ENCODE measurements at places on chromosomes 7 and 10.

DNA sequence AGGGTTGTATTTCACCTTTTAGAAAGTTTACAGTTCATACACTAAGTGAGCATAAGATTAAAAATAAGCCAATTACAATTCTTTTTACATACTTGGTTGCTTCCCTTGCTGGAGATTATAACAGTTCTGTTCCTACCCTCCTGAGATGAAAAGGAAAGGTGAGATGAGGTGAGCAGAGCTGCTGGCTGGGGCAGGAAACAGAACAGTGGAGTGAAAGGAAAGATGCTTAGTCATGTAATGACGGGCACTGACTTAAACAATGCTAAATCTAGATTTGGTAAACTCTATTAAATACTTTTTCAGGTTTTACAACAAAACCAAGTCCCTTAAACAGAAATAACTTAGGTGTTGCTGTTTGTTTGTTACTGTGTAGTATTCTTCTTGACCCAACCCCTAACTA, 19.9 kb upstream of the ZEB1 start:
- no peak for DNase-seq

DNA sequence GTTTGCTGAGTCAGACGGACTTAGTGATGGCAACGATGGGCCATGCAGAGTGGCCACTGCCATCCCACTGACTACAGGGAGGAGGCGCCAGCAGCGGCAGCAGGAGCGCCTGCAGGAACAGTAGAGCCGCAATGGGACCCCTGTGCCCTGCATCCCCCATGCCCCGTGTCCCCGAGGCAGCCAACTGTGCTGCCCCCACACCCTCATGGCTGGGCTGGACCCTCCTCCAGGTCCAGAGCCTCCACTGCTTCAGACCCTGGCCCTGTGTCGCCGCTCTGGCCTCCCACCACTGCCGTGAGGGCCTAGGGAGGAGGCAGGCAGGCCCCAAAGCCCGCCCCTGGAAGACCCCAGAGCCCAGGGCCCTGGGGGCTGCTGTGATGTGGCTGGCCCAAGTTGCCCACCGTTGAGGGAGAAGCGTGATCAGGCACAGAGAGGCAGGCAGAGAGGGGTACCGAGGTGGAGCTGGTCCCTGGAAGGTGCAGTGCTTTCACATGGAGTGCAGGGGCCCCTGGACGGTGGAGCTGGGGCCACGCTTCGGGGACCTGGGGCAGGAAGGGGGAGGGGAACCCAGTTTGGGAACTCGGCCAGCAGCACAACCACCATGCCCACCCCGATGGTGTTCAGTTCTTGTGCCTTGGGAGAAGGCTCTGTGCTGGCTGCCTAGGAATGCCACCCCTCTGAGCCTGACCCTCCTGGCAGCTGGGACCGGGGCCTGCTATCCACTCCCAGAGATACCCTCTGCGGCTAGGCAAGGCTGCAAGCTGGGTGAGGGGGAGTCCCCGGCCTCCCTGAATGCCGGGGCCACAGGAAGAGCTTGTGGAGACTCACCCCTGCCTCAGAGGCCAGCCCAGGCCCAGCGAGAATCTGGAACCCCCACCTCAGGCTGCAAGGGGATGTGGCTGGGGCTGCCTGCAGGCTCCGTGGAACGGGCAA, 32.6 kb downstream of the DKK1 start:
- no peak for DNase-seq

DNA sequence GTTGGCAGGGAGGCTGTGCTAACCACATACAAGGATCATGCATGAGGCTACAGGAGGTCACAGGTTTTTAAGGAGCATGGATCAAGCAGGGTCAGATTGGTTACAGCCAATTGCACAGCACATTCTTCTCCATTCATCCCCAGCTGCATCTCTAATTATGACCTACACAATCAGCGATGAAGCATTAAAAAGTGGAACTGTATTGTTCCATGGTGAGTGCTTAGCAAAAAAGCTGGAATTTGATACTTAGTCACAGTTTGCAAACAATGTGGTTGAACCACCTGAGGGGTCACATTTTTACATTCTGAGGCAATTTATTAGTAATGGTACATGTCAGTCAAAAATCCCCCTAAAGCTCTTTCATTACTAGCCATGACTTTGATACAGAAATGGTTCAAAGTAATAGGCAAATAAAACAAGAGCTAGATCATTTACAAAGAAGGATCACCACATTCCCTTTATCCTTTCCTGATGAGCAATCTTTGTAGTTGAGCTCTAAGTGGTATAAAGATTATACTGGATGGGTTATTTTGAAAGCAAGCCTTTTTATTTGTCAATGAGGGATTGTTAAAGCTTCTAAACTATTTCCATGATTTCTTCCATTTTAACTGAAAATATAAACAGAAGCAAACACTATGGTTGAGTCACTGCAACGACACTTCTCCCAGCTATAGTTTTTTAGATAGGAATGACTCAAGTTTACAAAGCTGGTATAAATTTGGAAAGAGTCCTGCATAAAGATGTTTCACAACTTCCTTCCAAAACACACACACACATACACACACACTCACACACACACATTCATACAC, 217.8 kb upstream of the SEMA3A start:
- DNase-seq = no peak

DNA sequence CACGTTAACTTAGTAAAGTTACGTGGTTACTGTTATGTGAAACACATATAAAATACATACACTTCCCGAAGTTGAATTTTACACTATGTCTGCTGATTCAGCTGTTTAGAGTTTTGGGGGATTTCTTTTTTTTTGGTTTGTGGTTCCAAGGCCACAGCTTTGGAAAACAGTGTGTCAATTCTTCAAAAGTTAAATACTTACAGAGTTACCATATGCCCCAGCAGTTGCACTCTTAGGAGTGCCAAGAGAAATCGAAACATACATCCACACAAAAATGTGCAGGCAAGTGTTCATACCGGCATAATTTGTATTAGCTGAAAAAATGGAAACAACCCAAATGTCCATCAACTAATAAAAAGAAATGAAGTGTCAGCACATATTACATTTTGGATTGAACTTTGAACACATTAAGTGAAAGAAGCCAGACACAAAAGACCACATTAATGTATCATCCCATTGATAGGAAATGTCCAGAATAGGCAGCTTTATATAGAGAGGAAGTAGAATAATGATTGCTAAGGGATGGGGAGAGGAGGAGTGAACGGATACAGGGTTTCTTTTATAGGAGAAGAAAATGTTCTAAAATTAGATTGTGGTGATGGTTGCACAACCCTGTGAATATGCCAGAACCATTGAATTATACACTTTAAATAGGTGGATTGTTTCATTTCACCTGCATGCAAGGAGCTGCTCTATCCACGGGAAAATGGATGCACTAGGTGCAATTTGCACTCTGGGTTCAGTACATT, 17.6 kb downstream of the APBB1IP start:
- no peak for DNase-seq

- DNase-seq = no peak
Observed at GRCh38 chr7:39295796-39296195, 270.4 kb upstream of the YAE1 start.

DNA sequence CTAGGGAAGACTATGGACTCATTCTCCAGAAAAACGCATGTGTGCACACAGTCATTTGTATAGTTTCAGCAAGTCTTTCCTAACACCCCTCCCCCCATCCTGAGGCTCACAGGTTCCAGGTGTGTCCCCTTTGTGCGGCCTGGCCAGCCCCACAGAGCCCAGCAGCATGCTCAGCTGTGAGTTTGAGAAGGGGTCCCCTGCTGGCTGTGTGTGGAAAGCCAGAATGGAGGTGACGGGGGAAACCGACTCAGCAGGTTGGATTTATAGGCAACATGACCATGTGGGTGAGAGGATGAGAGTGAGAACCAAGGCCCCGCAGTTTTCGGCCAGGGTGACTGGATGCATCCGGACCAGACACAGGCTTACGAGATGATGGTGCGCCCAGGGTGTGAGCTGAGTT, 9.9 kb downstream of the PTPRE start:
- no peak for DNase-seq

DNA sequence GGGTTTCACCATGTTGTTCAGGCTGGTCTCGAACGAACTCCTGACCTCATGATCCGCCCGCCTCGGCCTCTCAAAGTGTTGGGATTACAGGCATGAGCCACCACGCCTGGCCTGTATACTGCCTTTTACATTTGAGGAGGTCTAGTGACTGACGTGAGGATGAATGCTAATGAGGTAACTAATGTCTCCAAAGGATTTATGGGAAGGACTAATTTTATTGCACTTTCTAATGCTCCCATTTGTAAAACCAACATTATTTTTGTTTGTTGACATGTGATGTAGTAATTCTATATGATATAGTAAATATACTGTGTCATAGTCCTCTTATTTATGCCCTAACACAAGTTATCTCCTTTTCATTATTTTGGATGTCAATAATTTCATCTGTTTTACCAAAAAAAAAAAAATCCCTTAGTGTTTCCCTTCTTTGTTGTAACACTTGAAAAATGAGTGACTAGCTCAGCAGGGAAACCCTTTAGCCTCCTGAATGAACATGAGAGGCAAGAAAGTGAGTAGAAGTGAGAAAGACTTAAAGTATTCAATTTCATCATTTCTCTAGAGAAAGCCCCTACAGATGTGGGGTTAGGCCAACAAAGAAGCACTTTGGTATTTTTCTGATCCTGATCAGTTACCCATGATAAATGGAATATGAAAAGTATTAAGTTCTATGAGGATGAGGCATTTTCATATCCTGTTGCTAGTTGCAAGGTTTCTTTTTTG, 596.9 kb upstream of the PCDH15 start:
- no peak for DNase-seq

- no peak for DNase-seq
Observed at GRCh38 chr7:151207315-151207714, 3.0 kb downstream of the H2BK1 start.
